K562 (cell line): ENCODE measurements at places on chromosomes 3 and 15. TPM values are rescaled to one million over a fixed set of nuclear protein-coding genes. Genes with fewer than 3 reads are reported as not detected.

SCAP gene
- total RNA-seq = 97.1 and 104 TPM in 2 replicates

LRTM1 gene
- not detected in 2 replicates for total RNA-seq

FBXO40 gene
- not detected in 2 replicates for total RNA-seq

GASK1A gene
- total RNA-seq = 0.13 TPM in 1 of 2 replicates, not detected in the other

MRPS11 gene
- 61.1 and 72.9 TPM in 2 replicates for total RNA-seq

ROBO1 gene
- 0.20 and 0.22 TPM in 2 replicates for total RNA-seq

GLDN gene
- 0.18 and 0.31 TPM in 2 replicates for total RNA-seq

ALS2CL gene
- 0.13 TPM in 2 replicates for total RNA-seq

TUBGCP5 gene
- total RNA-seq = 16.1 and 18.9 TPM in 2 replicates

ZNF860 gene
- not detected in 2 replicates for total RNA-seq

ARHGEF26 gene
- total RNA-seq = 0.11 and 0.34 TPM in 2 replicates

GABRB3 gene
- total RNA-seq = 0.33 and 0.63 TPM in 2 replicates

GPD1L gene
- 12.3 and 14.7 TPM in 2 replicates for total RNA-seq

SYNM gene
- 0.18 TPM in 2 replicates for total RNA-seq

SPINT1 gene
- total RNA-seq = 3.2 and 4.5 TPM in 2 replicates

TM6SF1 gene
- total RNA-seq = 2.7 and 4.1 TPM in 2 replicates

LRRC58 gene
- total RNA-seq = 14.4 and 14.8 TPM in 2 replicates

TGM4 gene
- not detected in 2 replicates for total RNA-seq

PEX5L gene
- total RNA-seq = not detected in 2 replicates

GABRA5 gene
- not detected in 2 replicates for total RNA-seq

WDR93 gene
- not detected in 2 replicates for total RNA-seq
